Type B pancreatic cell (in vitro differentiated cells): ENCODE measurements at places on chromosomes 4 and X. TPM values are rescaled to one million over a fixed set of nuclear protein-coding genes. Genes with fewer than 3 reads are reported as not detected.
A peak's percentile ranks its signal among the peaks of the same experiment; 100 is the strongest.

Gene DGAT2L6
- total RNA-seq, result not detected in 2 replicates

GRCh38 chr4:76028350-76028765, 5.1 kb upstream of the CXCL10 start:
- no peak for DNase-seq
- H3K36me3 ChIP-seq, result no peaks in the 10 kb centered on the region
- H3K27ac ChIP-seq, result no peak overlapping the region

DNA sequence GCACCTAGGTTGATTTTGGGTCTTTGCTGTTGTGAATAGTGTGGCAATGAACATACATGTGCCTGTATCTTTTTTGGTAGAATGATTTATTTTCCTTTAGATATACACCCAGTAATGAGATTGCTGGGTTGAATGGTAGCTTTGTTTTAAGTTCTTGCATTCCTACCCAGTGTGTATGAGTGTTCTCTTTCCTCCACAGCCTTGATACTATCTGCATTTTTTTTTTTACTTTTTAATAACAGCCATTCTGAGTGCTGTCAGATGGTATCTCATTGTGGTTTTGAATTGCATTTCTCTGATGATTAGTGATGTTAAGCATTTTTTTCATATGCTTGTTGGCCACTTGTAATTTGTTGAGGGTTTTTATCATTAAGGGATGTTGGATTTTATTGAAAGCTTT, 351.8 kb upstream of the GNPDA2 start:
- no peaks in the 10 kb centered on the region for H3K36me3 ChIP-seq
- no peaks in the 10 kb centered on the region for H3K4me1 ChIP-seq
- H3K4me3 ChIP-seq, result no peak overlapping the region

DNA sequence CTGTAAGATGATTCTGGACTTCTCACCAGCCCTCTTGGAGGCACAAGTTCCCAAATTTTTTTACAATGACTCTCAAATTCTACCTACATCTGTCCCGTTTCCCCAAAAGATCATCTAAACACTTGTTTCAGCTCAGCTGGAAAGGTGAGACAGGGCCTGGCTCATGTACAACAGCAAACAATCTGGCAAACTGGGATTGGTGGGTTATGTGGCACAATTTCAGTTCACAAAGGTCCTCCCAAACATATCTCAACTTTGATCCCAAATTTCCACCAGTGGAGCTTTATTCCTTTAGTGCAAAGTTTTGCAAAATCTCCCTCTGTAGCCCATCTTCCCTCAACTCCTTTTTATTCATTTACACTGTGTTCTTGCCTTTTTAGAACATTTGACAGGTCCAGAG, 207.1 kb downstream of the ENOX2 start:
- peaks cover 4% of the 10 kb centered on the region for H3K36me3 ChIP-seq
- no peak overlapping the region for H3K4me3 ChIP-seq
- H3K27me3 ChIP-seq, result no peaks in the 10 kb centered on the region
- no peak overlapping the region for H3K27ac ChIP-seq

Gene PRDM5
- total RNA-seq, result 5.9 and 15.7 TPM in 2 replicates

- H3K27me3 ChIP-seq, result no peaks in the 10 kb centered on the region
- peak overlapping the region; percentile 22 for H3K27ac ChIP-seq
- DNase-seq, result no peak
- H3K4me1 ChIP-seq, result peaks cover 17% of the 10 kb centered on the region
- no peaks in the 10 kb centered on the region for H3K36me3 ChIP-seq
Observed at GRCh38 chr4:23904639-23905071, 14.8 kb upstream of the PPARGC1A start.

DNA sequence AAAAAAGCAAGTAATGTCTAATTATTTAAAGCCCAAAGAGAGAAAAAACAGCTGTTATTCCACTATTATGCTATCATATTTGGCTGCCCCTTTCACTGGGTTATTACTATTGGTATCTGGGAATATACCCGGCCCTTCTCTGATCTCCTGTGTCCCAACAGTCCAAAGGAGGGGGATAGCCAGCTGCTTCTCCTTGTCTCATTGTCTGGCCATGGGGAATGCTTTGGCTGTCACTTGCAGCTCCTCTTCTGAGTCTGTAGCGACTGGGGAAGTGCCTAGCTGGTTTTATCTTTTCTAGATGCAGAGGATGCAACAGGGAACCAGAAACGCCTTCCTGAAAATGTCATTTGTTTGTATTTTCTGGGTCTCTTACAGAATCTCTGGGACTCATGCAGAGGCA, 33.9 kb downstream of the MGARP start:
- H3K27ac ChIP-seq, result no peak overlapping the region
- H3K4me1 ChIP-seq, result peaks cover 16% of the 10 kb centered on the region
- no peaks in the 10 kb centered on the region for H3K36me3 ChIP-seq
- H3K27me3 ChIP-seq, result no peaks in the 10 kb centered on the region
- no peak overlapping the region for H3K4me3 ChIP-seq
